ENCODE measurements at places on chromosomes 1 and 21. TPM values are rescaled to one million over a fixed set of nuclear protein-coding genes. Genes with fewer than 3 reads are reported as not detected.

The MPL gene
- total RNA-seq, result not detected

The ZSCAN20 gene
- total RNA-seq, result 6.8 TPM

The OR2T2 gene
- total RNA-seq, result not detected

The RXRG gene
- total RNA-seq, result 1.8 TPM

The TMPRSS3 gene
- 37.9 TPM for total RNA-seq

The GNB1 gene
- total RNA-seq, result 117 TPM

The BGLAP gene
- not detected for total RNA-seq

The AADACL3 gene
- total RNA-seq, result not detected

The TRIM67 gene
- total RNA-seq, result not detected

The TTLL10 gene
- total RNA-seq, result 6.4 TPM

The TMEM52 gene
- total RNA-seq, result not detected

The OR2T29 gene
- total RNA-seq, result not detected

The GUCA2B gene
- total RNA-seq, result not detected

The RER1 gene
- 69.6 TPM for total RNA-seq

The DCST1 gene
- total RNA-seq, result 0.18 TPM

The LEPR gene
- total RNA-seq, result 20.5 TPM

The WNT3A gene
- total RNA-seq, result not detected

The KLF17 gene
- not detected for total RNA-seq

The TGFB2 gene
- total RNA-seq, result 1.2 TPM

Data from stomach (tissue), 19 donors.